ENCODE measurements at places on chromosomes 16 and 17.
A peak's percentile ranks its signal among the peaks of the same experiment; 100 is the strongest.

- no peak for DNase-seq
These were observed 6.7 kb downstream of the PIPOX start for GRCh38 chr17:29049541-29050145.

- DNase-seq, result no peak
These were observed 175.9 kb upstream of the KIF2B start for GRCh38 chr17:53646835-53647234.

DNA sequence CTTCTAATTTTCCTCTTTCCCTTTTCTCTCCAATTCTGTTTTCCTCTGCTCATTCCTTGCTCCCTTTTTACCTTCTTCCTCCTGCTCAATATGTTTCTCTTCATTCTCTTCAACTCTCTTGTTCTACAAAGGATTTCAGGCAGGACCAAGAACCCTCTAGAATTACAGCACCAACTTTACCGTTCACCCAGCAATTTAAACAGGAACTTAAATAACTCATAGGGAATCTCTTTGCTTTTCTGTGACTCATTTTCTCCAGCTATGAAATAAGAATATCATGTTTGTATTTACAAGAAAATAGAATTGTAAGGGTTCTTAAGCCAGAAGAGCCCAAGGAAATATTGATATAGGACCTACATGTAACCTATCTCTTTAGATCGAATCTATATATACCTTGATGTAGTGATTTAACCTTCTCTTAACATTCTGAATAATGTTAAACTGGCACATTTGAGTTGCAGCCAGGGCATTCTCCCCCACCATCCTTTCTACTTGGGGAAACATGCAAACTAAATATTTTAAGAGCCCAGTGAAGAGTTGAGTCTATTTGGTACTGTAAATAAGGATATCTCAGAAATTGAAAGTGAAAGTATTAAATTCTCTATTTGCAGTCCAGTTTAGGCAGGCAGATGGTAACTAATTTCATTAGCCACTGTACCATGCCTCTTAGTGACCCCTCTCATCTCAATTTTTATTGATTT, 137.0 kb downstream of the ANKFN1 start:
- DNase-seq, result no peak

GRCh38 chr17:74943808-74944522, 8.3 kb downstream of the OTOP3 start:
- DNase-seq, result no peak

DNA sequence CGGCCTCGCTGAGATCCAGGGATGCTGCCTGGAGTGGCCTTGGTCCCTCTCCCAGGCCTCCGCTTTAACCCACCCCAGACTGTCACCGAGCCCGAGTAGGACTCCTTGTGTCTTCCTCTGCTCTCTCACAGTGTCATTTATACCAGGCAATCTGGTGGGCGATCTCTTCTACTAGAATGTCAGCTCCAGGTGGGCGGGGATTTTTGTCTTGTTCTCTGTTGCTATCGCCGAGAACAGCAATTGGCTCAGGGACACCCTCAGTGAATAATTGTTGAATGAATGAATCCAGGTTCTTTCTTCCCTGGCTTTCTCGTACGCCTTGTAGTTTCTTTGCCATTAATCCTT, 591 bp downstream of the DHX38 start:
- DNase-seq, result no peak

DNA sequence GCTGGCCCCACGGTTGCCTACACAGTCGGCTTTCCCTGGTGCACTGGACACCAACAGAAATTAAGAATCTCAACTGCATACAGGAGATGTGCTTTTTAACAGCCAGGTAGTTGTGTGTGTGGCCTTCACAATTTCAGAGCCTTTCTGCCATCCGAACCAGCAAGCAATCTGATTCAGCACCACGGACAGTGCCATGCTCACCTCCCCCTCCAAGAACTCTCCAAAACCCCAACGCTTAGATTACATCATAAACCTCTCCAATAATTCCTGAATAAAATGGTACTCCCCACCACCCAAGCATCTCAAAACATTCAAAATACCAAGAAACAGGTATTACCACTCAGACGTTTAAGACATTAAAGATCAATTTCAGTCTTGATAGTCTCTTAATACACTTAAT, 31.8 kb downstream of the USP7 start:
- DNase-seq, result peak; percentile 15

DNA sequence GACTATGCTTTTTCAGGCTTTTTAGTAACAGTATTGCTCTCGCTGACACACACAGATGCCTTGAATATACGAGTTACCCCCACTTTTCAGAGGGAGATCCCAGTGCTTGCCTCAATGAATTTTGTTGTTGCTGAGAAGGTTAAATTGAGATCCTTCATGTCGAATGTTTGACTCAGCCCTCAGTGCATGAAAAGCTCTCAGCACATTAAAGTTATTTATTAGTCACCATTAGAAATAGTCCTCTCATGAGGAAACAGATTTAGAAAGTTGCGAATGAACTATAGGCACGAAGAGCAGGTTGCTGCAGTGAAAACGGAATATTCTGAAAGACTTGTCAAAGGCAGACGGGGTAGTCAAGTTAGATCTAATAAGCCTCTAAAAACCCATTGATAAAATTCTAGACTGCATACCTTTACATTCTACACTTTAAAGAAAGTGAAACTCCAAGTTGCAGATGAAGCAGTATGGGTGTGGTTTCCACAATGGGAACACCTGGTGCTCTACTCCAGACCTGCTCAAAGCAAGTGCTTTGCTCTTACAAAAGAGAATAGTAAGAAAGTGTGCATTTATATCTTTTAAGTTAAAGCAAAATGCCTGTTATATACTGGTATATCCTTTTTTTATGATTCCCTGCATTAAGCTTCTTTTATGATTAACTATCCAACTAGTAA, 238.1 kb downstream of the MAF start:
- DNase-seq, result no peak

DNA sequence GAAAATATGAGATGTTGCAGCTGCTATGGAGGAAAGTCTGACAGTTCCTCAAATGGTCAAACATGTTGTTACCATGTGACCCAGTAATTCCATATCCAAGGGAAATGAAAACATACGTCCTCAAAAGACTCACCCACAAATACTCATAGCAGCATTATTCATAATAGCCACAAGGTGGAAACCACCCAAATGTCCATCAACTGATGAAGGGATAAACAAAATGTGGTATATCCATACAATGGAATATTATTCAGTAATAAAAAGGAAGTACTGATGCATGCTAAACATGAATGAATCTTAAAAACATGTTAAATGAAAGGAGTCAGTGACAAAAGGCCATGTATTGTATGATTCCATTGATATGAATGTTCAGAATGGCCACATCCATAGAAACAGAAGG, 140.2 kb downstream of the PITPNC1 start:
- DNase-seq, result no peak

DNA sequence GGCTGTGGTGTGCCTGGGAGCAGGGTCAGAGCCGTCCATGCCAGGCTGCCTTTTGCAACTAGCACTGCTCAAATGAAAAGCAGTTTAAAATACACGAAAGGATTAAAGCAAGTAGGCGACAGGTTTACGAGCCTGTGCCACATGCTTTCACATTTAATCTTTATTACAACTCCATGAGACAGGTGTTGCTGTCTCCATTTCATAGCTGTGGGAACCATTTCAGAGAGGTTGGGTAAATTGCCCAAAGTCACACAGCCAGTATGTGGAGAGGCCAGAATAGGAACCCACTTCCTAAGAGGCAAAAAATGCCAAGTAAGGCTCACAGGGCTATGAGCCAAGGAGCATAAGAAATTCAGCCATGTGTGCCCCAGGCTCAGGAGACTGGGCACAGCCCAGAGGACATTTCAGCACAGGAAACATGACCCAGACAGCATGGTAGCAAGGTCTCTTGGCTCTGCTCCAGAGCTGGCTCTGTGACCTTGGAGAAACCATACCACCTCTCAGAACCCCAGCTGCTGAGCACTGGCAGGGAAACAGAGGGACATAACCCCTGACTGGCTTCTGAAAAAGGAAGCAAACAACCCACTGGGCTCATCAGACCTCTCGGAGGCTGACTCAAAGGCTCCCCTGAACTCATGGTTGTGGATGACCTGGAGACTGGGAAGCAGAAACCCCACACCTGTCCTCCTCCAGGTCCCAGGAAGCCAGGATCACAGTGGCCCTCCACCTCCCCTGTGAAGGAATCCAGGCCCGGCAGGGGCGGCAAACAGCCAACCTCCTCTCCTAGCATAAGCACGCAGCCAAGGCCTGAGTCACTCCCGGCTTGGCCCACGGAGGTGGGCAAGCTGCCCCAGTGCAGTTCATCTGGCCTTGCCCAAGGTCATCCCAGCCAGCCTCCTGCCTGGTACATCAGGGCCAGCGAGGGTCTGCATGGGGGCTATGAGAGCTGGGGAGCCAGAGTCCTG, 40.3 kb upstream of the MRPS23 start:
- no peak for DNase-seq

DNA sequence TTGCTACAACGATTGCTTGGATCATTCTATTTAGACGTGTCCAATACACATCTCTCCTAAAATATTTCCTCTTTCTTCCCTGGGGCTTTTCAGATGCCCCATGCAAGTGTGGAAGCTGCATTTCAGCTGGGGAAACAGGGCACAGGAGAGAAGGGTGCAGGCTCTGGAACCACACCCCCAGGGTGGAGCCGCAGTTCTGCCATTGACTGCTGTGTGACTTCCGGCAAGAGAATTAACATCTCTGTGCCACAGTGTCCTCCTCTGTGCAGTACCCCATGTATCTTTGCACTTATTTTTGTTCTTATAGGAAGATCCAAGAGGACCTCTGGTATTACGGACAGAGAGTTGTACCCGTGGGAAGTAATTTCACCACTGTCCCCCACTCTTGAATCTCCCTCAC, 405.3 kb upstream of the EEF2KMT start:
- no peak for DNase-seq

- no peak for DNase-seq
These were observed 36.8 kb downstream of the CHD9 start for GRCh38 chr16:53091466-53092211.

- no peak for DNase-seq
These were observed 1.2 kb downstream of the EPN3 start for GRCh38 chr17:50533720-50534148.

GRCh38 chr17:10549096-10549842, at the start of gene MYH2:
Gene MYH2, minus strand, starts transcription at chr17:10549658. Its CDS starts 1,738 bp downstream, at chr17:10547920.
- DNase-seq, result no peak

DNA sequence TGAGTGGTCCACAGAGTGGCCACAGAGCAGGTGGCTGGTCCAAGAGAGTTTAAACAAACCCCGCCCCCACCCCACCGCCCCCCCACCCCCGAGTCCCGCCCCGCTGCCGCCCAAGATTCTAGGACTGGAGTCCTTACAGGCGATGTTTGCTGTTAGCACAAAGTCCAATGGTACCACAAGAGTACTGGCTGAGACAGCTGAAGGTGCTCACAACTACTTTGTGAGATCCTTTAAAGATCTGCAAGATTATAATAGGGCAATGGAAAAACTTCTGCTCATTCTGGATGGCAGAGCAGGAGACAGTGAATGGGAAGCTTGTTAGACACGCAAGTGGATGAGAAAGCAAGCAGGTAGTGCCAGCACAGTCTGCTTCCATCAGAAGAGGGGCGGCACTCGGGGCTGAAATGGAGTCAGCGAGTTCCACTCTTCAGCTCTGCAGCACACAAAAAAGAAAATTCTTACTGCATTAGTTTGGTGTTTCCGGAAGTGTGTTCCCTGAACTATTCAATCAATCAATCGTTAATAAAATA, 4.7 kb upstream of the TEKT3 start:
- no peak for DNase-seq

DNA sequence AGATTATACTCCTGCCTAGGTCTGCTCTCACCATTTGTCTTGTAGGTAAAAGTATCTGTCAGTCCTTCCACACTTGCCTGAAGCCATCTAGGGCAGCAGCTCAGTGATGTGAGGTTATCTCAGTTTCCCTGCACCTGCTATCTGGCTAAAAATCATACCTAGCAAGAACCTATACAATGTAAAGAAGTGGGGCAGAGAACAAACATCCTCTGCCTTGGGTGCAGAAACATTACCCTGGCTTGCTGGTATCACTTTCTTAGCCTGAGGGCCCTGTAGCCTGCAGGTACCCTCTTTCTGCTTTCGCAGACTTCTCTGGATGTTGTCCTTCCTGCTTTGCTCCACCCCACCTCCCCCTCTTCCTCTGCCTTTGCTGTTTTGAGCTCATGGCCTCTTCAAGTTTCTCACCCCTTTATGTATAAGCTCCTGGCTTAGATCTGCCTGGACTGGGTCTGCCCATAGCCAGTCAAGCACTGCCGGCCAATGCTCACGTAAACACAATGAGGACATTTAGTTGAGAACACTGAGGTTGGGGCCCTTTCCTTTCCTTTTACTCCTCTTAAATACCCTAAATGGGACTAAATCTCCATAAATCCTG, 8.7 kb upstream of the SDK2 start:
- no peak for DNase-seq

DNA sequence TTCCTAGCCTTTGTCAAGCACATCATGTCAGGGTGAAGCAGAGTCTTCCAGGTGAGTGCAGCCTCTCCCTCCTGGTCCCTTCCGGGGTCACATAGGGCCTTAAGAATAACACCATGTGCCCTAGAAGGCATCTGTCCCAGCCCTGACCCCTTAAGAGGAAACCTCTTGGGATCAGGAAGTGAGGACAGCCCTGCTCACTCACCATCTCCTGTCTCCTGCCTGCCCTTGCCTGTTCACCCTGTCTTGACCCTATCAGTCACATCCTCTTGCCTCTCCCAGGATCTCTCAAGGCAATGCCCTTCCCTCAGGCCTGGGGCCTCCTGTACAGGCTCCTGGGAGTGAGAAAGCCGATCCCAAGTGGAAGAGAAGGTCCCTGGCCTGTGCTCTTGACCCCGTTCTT, 13.9 kb downstream of the MYL4 start:
- DNase-seq, result no peak

GRCh38 chr17:4616476-4616875, 25.0 kb downstream of the ALOX15 start:
- no peak for DNase-seq

- DNase-seq, result no peak
These were observed 58.9 kb downstream of the TK2 start for GRCh38 chr16:66490774-66491715.

GRCh38 chr17:59154721-59155438, at the start of gene SKA2:
Gene SKA2, minus strand, starts transcription at chr17:59155186. Its CDS starts 23 bp downstream, at chr17:59155163.
- DNase-seq, result peak; percentile 89

Measured in activated CD4-positive, alpha-beta T cell treated with anti-CD3 and anti-CD28 coated beads for 24 hours (primary cell).